ENCODE measurements at places on chromosomes 16 and 17.
A peak's percentile ranks its signal among the peaks of the same experiment; 100 is the strongest.

- DNase-seq: no peak
Observed at GRCh38 chr16:8901320-8901861, 19.2 kb downstream of the LITAFD start.

DNA sequence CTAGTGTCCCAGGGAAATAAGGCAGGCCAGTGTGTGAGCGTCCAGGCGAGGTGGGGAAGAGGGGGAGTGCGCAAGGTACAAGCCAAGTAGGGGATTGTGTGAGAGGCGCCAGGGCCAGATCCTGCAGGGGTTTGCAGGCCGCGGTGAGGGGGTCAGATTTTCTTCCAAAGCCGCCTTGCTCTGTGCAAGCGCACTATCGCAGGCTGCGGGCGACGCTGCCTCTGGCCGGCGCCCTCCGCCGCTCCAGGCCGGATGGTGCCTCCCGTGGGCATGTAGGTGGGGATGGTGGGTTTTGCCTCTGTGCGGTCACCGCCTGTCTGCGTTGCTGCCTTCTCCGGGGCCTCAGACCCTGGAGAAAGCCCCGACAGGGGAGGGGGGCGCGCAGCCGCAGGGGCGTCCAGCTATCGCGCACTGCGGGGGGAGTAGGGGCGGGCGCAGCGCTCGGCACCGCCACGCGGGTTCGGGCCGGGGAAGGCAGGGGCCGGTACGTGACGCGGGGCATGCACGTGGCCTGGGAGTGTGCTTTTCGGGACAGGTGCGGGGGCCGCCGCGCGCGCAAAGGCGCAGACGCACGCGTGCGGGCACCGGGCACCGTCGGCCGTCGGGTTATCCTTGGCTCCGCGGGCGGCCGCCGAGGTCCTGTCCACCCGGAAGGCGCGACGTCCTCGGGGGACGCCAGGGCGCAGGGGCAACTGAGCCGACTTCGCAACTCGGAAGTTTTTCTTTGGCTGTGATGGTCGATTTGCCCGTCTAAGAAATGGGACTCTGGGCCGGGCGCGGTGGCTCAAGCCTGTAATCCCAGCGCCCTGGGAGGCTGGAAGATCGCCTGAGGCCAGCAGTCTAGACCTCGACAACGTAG, 1.1 kb upstream of the HAPSTR1 start:
- peak; percentile 39 for DNase-seq

- peak; percentile 38 for DNase-seq
Observed at GRCh38 chr17:48804936-48805411, 12.1 kb downstream of the TTLL6 start.

GRCh38 chr17:2892305-2892971, 96.2 kb downstream of the RAP1GAP2 start:
- no peak for DNase-seq

DNA sequence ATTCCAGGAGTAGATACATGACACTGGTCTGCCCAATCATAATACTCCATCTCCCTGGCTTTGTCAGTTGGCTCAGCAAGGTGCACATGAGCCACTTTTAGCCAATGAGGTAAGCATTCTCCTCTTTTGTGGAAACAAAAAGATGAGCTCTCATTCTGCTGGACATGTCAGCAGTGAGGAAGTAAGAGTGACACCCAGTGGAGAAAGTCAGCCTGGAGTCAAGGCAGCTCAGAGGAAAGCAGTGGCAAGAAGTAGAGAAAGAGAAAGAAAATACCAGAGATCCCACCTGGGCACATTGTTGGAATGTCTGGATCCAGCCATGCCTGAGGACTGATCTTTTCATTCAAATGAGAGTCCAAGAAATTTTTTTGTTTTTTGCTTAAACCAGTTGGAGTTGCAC, 496.9 kb upstream of the C16orf82 start:
- DNase-seq: no peak

- no peak for DNase-seq
Observed at GRCh38 chr17:51374209-51374608, 113.9 kb downstream of the UTP18 start.

GRCh38 chr17:30415491-30415890, 36.8 kb downstream of the CPD start:
- DNase-seq: no peak

DNA sequence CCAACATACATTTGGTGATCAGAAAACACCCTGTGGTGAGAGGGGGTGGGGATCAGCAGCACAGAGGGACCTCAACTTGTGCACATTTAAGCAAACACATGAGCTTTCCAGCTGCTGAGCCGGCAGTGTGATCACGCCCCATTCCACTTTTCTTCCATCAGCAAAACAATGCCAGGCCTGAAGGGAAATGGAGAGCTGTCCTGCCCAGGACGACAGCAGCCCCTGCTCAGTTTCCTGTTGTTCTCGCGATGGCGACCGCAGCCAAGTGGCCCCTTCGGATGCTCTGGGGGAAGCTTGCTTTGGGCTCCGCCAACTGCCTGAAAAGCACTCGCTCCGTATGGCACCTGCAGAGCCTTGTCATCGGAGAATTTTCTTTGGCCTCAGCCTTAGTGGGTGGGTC, 272.3 kb downstream of the FOXL1 start:
- DNase-seq: no peak

GRCh38 chr16:73176577-73177013, 128.7 kb upstream of the ZFHX3 start:
- DNase-seq: no peak

DNA sequence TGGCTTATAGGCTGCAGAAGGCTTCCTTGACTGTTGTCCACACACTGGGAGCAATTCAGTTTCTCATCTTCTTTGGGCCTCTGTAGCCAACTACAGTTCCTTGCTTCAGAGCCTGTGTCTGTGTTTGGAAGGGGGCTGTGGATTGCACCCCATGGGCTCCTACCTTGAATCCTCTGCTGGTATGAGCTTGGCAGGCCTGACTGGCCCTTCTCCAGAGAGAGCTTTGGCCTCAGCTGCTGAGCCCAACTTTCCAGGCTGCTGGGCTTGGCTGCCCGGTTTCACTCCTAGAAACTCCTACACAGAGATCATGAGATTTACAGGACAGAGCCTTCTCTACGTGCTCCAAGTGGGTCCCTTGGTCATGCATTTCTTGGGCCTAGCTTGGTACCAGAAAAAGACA, 354.4 kb downstream of the SNX29 start:
- peak; percentile 57 for DNase-seq

GRCh38 chr17:57262557-57262956, 6.2 kb downstream of the MSI2 start:
- DNase-seq: no peak

DNA sequence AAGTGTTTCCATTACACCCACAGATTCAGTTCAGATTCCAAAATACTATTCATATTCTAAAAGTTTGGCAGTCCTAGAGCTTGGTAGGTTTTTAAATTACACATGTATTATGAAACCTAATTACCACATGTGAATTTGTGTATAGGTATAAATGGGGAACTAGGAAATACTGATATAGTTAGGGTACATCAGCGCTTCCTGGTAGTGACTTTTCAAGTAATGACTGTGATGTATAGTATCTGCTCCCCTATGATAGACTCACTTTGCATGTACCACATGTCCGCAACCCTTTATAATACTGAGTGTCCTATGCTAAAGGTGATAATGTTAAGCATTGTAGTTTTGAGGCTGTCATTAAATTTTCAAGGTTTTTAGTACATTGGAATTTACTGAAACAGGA, 22.9 kb downstream of the CDK12 start:
- DNase-seq: no peak

DNA sequence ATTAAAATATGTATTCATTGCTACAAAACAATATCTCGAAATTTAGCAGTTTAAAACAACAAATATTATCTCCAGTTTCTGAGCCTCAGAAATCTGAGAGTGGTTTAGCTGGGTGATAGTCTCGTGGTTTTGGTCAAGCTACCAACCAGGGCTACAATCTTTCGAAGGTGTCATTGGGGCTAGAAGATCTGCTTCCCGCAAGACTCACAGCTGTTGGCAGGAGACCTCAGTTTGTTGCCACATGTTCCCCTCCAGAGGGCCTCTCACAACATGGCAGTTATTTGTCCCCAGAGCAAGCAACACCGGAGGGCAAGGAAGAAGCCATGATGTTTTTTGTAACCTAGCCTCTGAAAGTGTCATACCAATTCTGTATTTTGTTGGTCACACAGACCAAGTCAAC, 12.0 kb upstream of the BCAS3 start:
- no peak for DNase-seq

- DNase-seq: no peak
Observed at GRCh38 chr17:4505187-4505586, 6.5 kb downstream of the SPNS2 start.

- no peak for DNase-seq
Observed at GRCh38 chr17:75552425-75553294, 27.2 kb downstream of the LLGL2 start.

DNA sequence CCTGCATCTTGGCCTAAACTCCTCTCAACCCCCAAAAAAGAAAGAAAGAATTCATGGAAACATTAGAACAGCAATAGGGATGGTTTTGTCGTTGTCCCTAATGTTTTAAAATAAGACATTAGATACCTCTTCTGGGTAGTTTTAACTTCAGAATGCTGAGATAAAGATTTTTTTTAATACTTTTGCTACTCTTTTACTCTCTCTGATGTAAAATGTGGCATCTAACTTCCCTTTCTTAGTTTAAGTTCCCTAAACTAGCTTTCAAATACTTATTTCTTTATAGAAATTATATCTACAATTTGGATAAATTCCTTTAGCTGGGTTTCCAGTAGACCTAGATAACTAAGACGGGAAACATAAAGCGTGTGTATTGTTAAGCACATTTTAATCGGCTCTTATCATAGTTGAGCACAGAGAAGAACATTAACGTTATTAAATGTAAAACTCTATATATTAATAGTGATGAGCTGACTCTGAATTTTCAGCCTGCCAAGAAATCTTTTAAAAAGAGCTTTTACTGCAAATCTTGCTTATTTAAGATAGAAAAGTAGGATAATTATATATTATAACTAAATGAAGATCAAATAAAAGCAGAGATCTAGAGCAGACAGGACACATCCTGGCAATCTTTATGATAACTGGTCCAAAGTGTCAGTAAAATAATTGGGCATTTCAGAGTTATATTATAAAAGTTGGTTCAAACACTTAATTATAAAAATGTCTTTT, 183.2 kb downstream of the CYB561 start:
- DNase-seq: no peak

- DNase-seq: no peak
Observed at GRCh38 chr17:78826836-78827509, 13.6 kb downstream of the USP36 start.

DNA sequence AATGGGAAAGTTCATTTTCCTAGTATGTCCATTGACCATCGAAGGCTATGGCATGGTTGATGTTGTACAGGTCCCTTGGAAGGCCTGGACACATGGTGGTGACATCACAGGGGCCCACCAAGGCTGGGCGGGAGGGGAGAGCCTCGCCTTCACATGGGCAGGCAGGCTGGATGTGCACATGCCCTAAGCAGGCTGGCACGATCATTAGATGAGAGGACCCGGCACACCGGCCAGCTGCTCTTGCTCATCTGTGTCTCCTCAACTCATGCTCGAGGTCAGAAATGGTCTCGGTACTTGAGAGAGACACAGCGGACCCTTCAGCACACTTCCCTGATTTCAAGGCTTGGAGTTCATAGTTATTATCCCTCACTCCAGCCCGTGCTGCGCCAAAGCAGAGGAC, 416.9 kb upstream of the ZFHX3 start:
- no peak for DNase-seq

DNA sequence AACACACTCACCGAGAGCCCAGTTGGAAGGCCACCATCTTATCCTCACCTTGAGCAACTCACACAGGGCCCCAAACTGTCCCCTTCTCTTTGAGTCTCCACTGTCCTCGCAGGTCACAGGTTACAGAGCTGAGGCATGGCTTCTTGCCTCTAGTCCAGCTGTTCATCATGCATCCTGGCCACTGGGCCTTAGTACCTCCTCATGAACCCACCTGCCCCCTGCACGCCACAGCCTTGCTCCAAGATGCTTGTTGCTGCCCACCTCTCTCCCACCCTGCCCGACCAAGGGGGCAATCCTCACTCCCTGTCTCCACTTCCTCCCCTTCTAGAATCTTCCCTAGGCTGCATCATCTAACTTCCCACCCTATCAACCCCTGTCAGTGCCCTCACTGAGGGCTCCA, 17.1 kb downstream of the CDH5 start:
- DNase-seq: no peak

- DNase-seq: no peak
Observed at GRCh38 chr17:64497565-64498035, 746 bp upstream of the POLG2 start.

GRCh38 chr16:89577055-89577759, 1.6 kb downstream of the CPNE7 start:
- no peak for DNase-seq

DNA sequence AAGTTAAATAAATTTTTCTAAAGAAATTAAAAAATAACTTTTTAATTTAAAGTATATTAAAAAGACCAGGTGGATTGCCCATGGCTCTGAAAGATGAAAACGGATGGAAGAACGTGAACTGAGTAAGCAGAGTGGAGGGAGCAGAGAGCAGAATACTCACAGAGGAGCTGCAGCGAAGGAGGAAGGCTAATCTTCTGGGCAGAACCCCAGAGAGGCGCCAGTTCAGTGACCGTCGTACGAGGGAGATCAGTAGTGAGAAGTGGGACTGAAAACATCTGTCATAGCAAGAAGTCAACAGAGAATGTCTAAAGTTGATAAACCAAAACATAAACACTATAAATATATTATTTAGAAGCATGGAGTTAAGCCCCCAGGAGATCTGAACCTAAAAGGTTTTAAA, 34.9 kb downstream of the UBE2G1 start:
- no peak for DNase-seq

DNA sequence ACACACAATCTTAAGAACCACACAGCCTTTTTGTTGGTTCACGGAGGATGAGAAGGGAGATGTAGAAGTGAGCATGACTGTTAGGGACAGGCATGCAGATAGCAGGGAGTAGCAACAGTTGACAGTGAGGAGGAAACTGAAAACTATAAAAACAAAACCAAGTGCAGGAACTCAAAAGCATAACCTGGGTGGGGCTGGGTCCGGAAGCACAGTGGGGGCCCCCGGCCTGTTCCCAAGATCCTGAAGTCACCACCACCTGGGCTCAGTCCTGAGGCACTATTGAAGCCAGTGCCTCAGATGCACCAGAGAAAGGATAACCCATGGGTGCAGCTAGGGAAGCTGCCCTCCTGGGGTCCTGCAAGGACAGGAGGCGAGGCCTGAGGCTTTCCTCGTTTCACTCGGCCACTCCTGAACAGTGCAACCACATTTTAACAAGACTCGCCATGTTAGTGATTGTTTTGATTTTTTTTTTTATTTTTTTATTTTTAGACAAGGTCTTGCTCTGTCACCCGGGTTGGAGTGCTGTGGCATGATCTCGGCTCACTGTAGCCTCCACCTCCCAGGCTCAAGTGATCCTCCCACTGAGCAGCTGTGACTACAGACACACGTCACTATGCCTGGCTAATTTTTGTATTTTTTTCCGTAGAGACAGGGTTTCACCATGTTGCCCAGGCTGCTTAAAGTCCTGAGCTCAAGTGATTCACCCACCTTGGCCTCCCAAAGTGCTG, 27.7 kb upstream of the CBX4 start:
- DNase-seq: no peak

GRCh38 chr17:4950075-4950745, 709 bp upstream of the ENO3 start:
- peak; percentile 78 for DNase-seq

GRCh38 chr16:56606071-56606475, 2.3 kb upstream of the MT2A start:
- DNase-seq: no peak

- no peak for DNase-seq
Observed at GRCh38 chr17:61400066-61400716, 548 bp downstream of the TBX2 start.

GRCh38 chr17:74478420-74479100, 12.1 kb downstream of the CD300A start:
- no peak for DNase-seq

Measured in left ventricle myocardium inferior (tissue), 1 donor.